ENCODE measurements at places on chromosomes 12 and 14.

GRCh38 chr14:21539189-21539940 lies 13.2 kb upstream of the SALL2 start:
- no peak for DNase-seq

DNA sequence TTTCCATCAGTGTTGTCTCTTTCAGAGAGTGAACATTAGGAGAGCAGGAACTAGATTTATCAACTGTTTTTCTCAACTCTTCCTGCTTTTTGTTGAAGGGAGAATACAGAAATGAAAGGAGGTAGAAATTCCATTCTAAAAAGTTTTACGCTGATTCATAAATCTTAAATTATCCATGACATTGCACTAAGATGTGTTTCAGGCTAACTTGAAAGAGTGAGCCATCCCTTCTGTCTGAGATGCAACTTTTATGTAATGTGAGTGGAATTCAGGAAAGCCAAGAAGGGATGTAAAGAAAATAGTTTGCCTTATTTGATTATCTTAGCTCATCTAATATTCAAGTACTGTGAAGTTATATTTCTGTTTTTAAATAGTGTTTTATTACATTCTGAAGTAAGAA lies 349.5 kb upstream of the RGS6 start:
- no peak for DNase-seq

DNA sequence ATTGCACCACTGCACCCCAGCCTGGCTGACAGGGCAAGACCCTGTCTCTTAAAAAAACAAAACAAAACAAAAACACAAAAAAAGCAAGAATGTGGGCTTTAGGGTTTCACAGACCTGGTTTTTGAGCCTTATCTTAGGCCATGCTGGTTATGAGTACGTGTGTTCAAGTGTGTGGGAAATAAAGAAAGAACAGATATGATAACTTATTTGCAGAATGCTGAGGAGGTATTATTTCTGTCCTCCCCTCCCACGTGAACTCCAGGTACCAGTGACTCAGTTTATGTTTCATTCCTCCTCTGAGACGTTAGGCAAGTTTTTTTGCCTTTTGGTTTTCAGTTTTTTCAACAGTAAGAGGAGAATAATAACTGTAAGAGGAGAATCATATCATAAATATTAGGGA lies 49.3 kb downstream of the PCNX1 start:
- DNase-seq: no peak

- DNase-seq: no peak
These were observed 33.1 kb downstream of the CD9 start for GRCh38 chr12:6233121-6233971.

DNA sequence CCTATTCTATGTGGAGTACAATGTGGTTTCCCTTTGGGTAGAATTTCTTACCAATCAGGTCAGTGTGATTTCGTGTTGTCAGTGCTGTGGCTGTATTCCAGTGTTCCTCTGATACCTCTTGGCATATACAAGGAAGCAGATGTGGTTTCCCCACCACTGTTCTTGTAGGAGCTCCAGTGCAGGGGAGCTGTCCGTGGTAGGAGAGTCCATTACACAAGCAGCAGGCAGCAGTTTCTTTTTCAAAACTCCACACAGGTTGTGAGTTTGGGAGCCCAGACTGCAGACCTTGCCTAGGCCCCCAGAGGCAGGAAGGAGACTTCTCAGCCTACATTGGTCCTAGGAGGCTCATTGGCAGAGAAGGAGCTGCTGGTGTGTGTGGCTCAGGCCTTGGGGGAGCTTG lies 452.8 kb downstream of the AACS start:
- no peak for DNase-seq

DNA sequence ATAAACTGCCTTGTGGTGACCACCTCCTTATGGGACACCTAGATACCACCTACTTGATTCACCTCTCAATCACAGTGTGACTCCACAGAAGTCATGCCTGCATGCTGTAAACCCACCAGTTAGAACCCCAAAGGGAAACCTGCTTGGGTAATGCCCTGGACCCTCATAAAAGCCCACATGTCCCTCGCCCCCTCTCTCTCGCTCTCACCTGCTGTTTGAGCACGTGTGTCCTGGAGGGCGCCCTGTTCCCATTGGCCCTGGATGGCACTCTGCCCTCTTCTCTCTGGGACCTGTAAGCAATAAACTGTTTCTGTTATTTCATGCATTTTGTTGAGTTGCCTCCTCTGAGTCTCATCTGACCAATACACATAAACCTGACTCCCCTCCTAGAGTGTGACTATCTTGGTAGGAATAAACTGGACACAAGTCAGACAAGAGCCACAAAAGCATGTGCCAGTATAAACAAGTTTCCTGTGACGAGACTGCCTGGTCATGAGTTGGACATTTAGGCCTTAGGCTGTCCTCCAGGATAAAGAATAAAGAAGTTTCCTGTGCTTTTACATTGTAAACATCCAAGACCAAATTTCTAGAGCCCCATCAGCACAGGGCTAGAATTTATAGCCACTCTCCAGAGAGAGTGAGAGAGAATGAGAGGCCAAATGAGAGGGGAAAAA lies 8.6 kb downstream of the IFI27L2 start:
- peak; percentile 34 for DNase-seq

DNA sequence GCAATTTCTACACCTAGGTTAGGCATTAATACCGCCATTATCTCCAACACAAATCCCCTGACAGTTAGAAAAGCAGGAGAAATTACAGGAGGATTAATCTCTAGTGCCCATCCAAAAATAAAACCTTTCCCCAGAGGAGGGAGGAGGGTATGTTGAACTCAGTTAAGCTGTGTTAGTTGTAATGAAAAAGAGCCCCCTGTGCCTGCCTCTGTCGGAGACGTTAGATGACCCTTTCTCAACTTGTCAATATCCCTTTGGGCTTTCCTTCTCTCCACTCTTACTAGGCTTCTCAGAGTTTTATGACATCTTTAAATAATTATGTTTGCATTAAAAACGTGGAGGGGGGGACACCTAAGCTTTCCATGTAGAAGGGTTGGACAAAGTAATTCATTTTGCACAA lies 278.2 kb downstream of the PDZRN4 start:
- no peak for DNase-seq

Measured in RWPE2 (cell line).